Activated CD4-positive, alpha-beta T cell treated with anti-CD3 and anti-CD28 coated beads, Interleukin-2, Interleukin-6, amounts not matched to agents 100 ng/mL and 50 ng/mL, durations not matched to agents 16 hours and 8 hours (primary cell): ENCODE measurements at places on chromosomes 1 and 21.

- no peak for DNase-seq
Observed at GRCh38 chr1:238331557-238331956, 440.8 kb upstream of the ZP4 start.

GRCh38 chr1:22239378-22239777 lies 96.5 kb upstream of the WNT4 start:
- DNase-seq, result no peak

GRCh38 chr1:156346636-156347035 lies 8.3 kb downstream of the TSACC start:
- DNase-seq, result no peak

DNA sequence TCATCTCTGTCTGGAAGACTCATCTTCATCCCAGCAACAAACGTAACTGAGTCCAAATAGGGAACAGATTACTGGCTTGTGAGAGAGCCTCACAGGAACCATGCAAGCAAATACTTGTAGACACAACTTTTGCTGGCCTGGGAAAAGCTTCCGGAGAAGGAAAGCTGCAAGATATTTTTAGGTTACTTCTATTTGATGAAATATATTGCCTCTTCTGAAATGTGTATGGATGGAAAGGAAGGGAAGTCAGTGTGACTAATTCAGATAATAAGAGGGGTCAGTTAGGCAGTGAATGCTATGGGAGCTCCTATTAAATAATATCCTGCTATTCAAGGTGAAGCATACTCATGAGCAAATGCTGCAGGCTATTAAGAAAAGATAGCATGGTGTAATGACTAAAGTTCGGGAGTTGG lies 20.4 kb upstream of the FGGY start:
- DNase-seq, result no peak

- no peak for DNase-seq
Observed at GRCh38 chr1:151402764-151403163, 3.4 kb downstream of the PSMB4 start.

DNA sequence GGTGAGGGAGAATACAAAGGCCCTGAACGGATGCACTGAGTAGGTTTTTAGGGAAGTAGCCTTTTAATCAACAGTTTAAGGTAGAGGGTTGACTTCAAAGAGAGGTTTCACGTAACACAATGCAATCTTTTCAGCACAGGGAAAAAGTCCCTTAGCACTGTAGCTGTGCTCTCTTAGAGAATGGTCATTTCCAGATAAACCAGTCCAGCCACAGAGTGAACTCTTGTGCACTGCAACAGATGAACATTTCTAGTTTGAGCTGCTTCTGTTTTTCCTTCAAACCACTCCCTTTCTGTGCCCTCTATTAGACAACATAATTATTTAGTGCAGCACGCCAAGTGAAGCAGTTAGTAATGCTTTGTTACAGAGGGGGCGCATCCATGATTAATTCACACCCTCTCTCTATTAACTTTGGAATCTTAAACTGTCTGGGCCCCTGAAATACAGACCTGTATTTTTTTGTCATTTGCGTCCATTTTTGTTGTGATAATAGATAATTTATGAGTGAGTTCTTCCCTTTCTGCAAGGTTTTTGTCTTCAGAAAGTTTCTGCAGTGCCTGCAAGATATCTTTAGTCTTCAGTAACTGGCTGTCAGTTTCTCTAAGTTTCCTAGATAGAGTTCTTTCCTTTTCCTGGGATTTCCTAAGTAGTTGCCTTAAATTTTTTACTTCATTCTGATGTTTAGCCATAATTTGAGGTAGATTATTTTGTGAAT lies 22.9 kb downstream of the LCA5L start:
- DNase-seq, result no peak

DNA sequence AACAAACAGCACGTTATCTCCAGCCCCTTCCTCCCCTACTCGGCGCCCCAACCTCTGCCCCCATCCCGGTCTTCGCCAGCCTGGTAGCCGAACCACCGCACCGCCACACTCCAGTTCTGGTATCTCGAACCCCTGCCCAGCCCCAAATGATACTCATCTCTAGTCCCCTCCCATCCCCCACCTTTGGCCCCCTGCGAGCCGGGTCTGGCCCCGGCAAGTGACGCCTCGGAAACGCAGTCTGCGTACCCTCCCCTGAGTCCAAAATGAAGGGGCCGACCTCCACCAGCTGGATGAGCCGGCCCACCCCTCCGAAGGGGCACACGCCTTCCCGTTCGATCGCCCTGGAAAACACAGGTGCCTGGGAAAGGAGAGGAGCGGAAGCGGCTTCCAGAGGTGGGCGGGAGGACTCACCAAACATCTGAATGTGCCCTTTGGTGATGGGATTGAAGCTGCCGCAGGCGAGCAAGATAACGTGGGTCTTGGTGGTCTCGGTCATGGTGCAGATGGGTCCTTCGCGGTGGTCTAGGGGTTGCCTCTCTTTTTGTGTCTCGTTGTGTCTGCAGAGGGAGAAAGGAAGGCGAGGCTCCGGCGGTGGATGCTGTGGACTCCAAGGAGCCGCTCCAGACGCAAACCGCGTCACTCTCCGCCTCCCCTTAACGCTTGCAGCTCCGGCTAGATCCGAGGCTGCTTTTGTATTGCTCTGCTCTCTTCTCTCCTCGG lies at the start of gene NMNAT2:
TSS of gene NMNAT2 (minus strand) at position 609 of the 720 bp plus-strand sequence. CDS start at position 496, 113 bp downstream.
- no peak for DNase-seq

DNA sequence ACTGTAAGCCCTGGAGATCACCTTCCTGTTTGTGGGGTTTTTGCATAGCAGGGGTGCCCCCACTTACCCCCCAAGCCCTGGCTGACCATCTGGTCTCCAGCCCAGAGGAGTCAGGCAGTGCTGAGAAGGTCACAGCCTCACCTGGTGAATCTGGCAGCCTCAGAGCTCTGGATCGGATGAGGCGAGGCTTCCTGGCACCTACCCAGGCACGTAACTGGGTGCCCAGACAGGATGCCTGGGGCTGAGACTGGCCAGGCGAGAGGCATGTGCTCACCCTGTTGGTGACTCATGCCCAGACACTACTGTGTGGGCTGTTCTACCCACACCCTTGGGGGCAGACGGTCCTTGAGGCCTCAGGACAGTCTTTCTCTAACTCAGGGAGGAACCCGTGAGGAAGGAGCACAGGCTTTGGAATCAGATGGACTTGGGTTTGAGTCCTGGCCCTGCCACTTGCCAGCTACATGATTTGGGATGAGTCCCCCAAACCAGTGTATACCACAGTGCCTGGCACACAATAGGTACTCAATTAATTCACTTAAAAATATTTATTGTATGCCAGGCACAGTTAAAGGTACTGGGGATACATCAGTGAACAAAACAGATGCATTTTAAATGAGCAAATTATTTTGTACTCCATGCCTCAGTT lies 15.1 kb upstream of the PADI3 start:
- no peak for DNase-seq

GRCh38 chr1:154419620-154420571 lies 14.8 kb downstream of the IL6R start:
- DNase-seq, result peak; percentile 73

- no peak for DNase-seq
Observed at GRCh38 chr1:111551623-111552411, 48.4 kb upstream of the ADORA3 start.

DNA sequence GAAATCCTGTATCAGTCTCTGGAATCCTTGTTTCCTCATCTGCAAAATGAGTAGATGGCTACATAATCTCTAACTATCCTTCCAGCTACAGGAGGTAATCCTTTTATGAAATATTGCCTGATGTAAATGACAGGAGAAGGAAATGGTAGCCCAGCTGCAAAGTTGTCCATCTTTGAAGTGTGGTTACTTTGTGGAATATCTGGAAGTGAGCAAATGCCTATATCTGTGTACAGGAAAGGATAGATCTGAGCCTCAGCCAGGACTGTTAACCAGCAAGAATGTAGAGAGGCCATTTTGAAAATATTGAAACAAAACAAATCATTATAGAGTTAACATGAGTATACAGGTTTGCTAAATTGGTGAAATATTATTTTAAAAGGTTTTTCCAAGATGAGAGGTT lies 74.8 kb upstream of the BMP8A start:
- no peak for DNase-seq

DNA sequence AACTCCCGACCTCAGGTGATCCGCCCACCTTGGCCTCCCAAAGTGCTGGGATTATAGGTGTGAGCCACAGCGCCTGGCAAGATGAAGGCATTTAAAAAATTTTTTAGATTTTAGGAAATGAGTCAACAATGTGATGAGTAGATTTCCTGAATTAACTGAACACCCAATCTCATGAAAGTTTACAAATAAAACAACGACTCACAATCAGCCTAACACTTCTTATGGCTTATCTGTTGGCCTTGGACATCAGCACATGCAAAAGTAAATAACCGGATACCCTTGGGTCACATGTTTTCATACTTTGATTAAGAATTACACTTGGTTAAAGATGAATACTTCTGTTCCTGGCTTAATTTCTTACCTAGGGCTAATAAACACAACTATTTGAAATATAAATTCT lies 3.0 kb downstream of the GNG12 start:
- no peak for DNase-seq

DNA sequence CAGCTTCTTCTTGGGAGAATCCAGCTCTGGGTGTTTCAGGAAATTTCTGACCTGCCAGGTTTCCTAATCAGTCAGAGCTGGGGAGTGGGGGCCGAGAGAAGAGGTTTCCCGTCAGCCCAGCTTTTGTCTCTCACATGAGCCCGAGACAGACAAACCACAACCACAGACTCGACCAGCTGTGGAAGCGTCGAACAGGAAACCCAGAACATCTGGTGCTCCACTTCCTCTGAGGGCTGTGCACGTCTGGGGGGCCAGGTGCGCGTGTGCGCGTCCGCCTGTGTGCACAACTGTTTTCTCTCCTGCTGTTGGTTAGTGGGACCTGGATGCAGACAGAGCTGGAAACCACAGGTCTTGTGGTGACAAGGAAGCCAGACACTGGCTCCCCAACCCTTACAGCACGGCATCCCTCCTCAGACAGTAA lies 113.0 kb upstream of the SLC25A33 start:
- DNase-seq, result peak; percentile 93

GRCh38 chr1:185314411-185314810 lies 2.6 kb downstream of the IVNS1ABP start:
- DNase-seq, result no peak

DNA sequence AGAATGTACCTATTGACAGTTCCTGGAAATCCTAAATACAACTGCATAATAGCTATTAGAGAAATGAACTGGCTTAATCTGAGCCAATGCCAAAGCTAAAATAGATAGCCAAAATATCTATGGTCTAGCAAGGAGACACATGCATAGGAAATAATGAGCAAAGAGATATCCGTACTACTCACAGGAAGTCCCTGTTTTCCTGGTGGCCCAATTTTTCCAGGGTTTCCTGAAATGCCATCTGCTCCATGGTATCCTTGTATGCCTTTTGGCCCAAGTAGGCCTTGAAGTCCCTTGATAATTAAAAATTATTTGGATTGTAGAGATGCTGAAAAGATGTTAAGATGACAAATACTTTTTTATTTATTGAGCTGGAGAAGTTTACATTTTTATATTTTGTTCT lies 108.4 kb upstream of the ZNHIT6 start:
- DNase-seq, result no peak

DNA sequence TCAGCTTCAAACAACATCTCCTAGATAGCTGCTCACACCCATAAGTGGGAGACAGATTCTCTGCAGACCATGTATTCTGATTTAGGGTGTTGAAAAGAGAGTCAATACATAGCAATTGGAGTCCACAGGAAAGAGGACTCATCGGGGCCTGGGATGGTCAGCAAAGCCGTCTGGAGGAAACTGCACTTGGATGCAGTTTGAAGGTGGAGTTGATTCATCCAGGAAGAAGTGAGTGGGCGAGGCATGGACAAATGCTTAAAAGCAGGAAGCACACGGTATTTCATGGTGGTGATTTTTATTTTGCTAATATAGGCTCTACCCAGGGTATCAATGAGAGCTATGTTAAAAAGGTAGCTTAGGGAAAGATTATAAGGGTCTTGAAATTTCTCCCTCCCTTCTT lies 36.8 kb upstream of the DIRAS3 start:
- no peak for DNase-seq

DNA sequence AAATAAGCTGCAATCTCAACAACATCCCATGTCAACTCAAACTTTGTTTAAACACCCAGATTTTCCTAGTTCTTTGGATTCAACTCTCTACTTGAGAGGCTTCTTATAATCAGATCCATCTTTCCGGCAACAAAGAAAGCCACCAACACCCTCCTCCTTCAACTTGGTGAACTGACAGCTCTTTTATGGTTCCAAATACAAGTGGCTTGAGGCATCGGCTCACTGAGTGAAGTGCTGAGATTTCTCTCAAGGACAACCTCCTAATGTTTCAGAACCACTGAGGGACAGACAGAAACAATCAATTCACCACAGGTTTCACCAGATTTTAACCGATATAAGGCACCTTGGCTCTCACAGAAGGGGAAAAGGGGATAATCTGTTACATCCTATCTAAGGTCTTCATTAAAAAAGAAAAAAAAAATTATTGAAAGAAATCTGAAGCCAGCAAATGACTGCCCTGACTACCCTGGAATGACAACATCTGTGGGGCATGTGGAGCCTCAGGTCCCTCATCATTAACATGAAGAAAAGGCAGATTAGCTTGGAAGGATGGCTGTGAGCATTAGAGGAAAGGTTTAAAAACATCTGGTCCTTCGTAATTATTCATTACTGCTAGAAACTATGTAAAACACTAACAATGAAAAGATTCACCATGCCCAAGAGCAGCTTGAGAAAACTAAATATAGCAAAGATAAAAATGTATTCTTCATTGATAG lies 50.9 kb downstream of the PTPN14 start:
- no peak for DNase-seq

DNA sequence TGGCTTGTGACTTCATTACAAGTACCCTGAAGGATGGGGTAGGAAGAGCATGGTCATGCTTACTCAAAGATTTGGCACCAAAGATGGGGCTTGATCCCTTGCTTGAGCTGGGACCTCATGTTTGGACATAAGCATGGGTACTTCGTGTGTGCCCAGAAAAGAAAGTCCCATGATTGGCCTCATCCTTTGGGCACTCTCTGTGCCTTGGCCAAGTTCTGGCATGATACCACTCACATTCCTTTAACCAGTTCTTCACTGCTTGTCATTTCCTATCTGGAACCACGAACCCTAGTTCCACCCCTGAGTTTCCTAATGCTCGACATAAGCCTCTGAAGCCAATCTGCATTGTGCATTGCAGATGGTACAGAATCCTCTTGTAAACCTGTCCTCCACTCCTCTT lies 107.0 kb downstream of the NAV1 start:
- DNase-seq, result no peak

DNA sequence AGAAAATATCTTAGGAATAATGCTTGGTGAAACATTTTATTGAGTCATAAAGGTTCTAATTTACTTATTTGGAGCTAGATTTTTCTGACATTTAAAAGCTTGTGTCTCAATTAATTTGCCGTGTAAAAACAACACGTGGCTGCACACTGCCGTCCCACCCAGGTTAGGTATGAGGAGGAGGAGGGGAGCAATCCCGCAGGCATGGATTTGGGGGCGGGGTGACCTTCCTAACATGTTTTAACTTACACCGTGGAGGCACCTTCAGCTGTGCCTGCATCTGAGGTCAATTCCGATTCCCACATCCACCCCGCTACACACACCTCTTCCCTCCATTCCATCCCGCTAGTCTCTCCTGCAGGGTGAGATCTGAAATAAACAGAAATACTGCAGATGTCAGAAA lies 28.5 kb upstream of the UMODL1 start:
- DNase-seq, result no peak

- DNase-seq, result peak; percentile 29
Observed at GRCh38 chr1:181396171-181396670, 87.1 kb upstream of the CACNA1E start.
